CD4-positive, alpha-beta T cell treated with Interleukin-4 for 4 hours (primary cell): ENCODE measurements at places on chromosomes 12 and 14.
A peak's percentile ranks its signal among the peaks of the same experiment; 100 is the strongest.

DNA sequence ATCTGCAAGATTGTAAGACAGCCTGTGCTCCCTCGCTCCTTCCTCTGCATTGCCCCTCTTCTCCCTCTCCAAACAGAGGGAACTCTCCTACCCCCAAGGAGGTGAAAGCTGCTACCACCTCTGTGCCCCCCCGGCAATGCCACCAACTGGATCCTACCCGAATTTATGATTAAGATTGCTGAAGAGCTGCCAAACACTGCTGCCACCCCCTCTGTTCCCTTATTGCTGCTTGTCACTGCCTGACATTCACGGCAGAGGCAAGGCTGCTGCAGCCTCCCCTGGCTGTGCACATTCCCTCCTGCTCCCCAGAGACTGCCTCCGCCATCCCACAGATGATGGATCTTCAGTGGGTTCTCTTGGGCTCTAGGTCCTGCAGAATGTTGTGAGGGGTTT, 37.4 kb downstream of the DAD1 start:
- DNase-seq = no peak

DNA sequence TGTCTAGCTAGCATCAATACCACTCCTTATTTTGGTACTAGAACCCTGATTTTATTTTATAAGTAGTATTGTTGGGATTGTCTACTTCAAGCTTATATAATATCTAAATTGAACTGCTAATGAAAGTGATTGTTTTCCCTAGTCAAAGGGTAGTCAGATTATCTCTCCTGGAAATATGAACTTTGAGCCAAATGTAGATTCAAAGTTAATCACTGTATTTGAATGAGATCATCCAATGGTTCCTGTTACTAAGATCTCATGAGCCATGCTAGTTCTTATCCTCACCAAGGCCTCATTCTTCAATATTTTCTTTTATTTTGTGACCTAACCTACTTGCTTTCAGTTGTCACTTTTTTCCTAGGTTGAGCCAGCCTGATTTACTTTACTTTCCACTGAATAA, 276.7 kb downstream of the RASSF9 start:
- DNase-seq = no peak

DNA sequence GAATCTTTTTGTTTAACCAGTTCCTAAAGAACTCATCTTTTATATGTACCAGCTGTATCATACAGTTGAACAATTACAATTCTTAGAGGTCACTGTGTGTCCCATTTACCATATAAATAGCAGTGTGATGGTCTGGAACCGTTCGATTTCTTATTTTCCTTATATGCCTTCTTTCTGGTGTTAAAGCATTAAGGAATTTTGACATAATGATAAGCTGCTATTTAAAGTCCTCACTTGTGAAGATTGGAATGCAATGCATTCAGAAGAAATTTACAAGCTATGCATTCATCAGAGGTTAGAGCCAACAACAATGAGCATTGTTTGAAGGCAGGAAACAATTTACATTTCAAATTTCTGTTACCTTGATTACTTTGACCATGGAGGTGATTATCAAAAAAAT, 80.0 kb upstream of the PRICKLE1 start:
- DNase-seq = no peak

DNA sequence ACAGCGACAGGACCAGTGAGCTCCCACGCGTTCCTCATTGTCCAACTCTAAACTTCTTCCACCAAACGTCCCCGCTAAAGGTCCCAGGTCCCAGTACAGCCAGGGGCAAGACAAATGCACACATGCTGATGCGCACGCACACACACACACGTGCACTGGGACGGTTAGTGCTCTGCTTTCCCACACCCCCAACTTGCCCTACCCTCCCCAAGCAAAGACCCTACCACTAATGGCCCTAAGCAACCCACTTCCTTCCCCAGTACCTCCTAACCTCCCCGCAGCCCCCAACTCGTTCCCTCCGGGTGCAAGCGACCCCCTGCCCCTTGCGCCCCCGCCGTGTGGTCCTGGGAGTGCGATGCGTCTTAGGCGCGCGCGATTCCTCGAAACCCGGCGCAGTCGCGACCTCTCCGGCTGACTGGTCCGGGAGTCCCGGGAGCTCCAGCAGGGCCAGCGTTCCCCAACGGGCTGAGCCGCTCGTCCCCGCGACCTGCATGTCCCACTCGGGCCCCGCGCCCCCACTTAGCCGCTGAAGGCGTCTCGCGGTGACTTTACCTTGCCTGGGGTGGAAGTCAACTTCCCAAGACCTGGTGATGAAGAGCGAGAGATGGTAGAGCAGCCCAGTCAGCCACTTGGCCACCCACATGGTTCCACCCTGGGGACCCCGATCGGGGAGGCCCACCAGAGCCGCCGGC, 578 bp downstream of the ADAMTS20 start:
- DNase-seq = no peak

- no peak for DNase-seq
Measured at GRCh38 chr12:7190268-7191055, 976 bp downstream of the PEX5 start.

DNA sequence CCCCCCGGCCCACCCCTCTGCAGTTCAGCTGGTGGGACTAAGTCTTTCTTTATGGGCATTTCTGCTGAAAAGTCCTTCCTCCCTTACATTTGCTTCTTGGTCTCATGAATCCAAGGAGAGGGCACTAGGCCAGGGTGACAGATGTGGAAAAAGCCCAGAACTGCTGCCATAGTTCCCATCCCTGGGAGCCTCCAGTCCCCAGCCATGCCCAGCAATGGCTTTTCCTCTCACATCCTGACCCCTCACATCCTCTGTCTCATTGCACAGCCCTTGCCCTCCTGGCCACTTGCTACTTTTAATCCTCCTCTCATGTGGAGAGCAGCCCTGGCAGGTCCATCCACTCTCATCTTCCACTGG, 122.5 kb downstream of the ZFP36L1 start:
- no peak for DNase-seq

DNA sequence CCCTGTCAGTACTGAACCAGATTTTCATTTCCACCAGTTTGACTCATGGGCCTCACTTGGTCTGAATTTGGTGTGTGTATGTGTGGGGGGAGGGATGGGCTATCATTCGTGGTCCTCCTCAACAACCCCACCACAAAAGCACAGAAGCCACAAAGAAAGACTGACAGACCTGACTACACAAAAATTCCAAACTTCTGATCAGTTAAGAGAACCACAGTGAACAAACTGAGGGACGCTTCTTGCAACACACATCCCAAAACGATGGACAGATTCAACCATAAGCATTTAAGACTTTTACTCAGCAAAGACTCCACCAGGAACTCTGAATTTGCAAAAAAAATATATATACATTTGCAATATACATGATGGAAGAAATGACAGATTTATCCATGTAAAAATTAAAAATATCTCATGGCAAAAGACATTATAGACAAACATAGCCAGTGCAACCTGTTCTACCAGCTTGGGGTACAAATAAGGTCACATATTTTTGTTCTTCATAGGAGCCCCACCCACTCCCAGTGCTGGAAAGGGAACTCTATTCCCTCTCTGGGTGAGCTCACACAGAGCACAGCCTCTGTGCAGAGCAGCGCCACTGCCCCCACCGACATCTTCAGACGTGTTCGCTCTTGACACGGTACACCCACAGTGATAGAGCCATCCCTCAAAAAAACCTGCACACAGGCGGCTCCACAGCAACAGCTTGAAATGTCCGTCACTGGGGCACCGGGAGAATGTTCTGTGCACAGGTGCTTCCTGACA, 49.7 kb downstream of the JAG2 start:
- no peak for DNase-seq

GRCh38 chr12:85152311-85152729, 116.2 kb downstream of the LRRIQ1 start:
- no peak for DNase-seq

- DNase-seq = no peak
Measured at GRCh38 chr14:96905825-96906224, 108.6 kb downstream of the VRK1 start.

GRCh38 chr12:107373238-107373809, 280.0 kb upstream of the CRY1 start:
- DNase-seq = no peak

DNA sequence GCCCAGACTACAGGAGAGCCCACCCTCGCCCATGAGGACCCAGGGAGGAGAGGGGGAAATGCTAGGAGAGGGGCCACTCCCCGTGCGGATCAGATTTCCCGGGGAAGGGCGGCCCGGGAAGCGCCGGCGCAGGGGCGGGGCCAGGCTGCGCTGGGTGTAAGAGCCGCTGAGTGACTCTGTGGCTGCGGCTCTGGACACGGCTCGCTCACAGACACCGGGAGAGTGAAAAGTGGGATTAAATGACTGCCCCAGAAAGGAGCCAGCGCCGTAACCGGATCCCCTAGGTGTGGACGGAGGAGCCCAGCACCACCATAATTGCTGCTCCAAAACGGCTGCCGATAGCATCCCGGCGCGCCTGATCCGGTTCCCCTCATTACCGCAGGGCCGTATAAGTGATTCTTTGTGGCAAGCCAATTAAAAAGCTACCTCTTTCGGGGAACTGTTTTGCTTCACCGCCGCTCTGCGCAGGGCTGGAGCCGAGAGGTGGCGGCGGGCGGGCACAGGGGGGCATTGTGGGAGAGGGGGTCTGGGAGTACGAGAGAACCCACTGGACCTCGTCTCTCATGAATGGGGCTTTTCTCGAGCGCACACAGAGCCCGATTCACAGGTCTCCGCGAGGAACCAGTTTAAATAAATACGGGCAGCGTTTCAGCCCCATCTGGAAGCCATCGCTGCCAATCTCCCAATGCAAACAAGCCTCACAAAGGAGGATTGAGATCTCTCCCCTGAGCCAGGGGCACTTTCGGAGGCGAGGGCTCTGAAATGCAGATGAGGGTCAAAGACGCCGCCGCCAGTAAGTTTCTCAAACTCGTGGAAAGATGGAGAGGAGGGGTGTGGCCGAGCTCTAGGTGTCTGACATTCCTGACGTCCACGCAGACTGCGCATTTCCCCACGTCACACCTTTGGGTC, 2.5 kb downstream of the COL2A1 start:
- no peak for DNase-seq

- DNase-seq = no peak
Measured at GRCh38 chr14:65804439-65805112, 392.0 kb downstream of the FUT8 start.

GRCh38 chr12:120705618-120706017, 4.6 kb upstream of the UNC119B start:
- no peak for DNase-seq

DNA sequence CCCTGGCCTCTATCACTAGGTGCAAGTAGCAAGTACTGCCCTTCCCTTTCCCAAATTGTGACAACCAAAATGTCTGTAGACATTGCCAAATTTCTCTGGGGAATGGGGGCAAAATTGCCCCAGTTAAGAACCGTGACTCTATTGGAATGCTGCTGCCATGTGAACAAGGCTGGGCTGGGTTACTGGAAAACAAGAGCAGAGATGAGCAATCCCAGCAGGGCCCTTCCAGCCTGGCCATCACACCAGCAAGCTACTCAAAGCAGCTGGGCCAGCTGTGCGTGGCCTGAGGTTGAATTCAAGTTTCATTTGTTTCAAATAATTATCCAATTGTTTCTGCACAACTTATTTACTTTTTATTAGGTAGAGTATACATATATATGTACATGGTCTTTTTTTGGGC, 103.4 kb upstream of the PKP2 start:
- no peak for DNase-seq

- DNase-seq = no peak
Measured at GRCh38 chr14:91885113-91885712, 17.9 kb upstream of the TC2N start.

GRCh38 chr14:90720336-90720735, 95.9 kb downstream of the TTC7B start:
- DNase-seq = no peak

DNA sequence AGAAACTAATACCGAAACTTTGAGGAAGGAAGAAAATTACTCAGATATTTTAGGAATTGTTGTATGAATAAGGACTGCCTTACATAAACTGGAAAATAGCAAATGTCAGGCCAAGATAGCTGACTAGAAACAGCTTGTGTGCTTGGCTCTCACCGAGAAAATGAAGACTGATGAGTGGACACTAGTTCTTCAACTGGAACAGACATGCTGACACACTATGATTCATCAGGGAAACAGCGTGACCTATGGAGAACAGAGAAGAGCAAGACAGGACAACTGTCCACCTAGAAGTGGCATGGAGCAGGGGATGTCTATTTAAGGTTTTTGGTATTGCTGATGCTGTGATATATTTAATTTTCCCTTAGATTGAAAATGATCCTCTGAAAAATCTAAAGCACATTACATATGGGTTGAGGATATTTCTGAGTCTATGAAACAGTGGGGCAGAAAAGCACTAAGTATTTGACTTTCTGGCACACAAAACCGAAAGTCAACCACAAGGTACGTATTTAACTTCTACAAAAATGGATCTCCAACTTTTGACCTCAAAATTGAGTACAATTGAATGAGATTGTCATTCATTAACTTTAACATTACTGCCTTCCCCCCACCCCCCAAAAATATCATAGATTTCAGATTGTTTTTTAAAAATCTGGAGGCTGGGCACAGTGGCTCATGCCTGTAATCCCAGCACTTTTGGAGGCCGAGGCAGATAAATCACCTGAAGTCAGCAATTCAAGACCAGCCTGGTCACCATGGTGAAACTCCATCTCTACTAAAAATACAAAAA, 863.2 kb downstream of the LRFN5 start:
- DNase-seq = no peak

DNA sequence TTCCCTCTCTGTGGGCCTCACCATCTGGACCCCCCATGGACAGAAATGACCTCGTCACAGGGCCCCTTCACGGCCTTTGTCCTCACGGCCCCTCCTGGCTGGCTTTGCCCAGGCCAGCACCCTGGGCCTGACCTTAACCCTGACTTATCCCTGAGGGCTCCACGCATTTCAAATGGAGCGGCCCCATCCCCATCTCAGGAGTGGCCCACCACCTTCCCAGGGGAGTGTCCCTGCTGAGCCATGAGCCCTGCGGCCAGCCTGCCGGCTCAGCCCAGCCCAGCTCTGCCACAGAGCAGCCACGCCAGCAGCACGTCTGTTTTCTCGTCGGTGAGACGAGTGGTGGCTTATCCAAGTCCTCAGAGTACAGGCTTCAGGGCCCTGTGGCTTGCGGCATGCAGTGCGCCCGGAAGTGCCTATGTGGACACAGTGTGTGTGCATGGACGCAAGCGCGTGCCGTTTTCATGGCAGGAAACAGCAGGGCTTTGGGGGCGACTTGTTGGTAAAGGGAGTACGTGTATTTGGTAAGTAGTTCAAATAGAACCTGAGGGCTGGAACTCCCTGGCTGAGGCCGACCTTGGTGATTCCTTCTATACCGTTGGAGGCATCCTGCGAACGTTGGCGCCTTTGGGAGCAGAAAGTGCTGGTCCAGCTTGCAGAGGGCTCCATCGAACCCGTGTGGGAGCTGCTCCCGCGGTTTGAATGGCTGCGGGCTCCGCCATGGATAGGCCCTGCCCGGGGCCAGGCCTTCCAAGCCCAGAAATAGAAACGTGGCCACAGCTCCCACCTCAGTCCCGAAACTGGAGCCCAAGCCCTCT, 52.1 kb downstream of the LRCOL1 start:
- no peak for DNase-seq

- peak; percentile 72 for DNase-seq
Measured at GRCh38 chr12:92047393-92047826, 98.2 kb downstream of the BTG1 start.
